Thymus (tissue), 14 donors: ENCODE measurements at places on chromosomes 1 and 21. TPM values are rescaled to one million over a fixed set of nuclear protein-coding genes. Genes with fewer than 3 reads are reported as not detected.

DNA sequence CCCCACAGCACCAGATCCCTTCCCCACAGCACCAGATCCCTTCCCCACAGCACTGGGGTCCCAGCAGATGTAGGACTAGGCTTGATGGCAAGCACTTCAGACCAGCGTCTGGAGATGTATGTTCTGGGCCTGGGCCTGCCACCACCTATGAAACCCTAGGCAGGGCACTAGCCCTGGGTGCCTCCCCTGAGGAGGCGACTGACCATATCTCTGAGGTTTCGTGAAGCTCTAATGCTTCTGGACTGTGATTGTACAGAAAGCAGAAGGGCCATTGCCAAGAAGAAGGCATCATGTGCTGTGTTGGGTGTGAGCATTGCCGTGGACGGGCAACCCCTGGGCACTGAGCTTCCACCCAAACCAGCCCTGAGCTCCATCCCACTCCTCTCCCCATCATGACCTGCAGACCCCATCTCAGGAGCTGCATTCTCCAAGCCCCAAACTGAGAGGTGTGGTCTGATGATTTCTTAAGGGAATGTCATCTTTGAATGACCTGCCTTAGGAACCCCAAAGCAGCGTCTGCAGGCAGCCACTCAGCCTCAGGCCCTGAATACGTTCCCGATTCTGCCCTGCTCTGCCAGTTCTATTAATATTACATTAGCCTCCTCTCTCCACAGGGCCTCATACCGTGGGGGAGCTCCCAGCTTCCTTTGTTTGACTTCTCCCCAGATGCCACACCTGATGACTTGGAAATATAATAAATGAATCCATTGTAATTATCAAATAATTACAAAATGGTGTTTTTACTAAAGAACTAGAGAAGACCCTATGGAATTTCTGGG lies 163.4 kb downstream of the TRIM33 start:
- no peak for DNase-seq

RIPPLY3 gene
- total RNA-seq, result 0.05 TPM

DNA sequence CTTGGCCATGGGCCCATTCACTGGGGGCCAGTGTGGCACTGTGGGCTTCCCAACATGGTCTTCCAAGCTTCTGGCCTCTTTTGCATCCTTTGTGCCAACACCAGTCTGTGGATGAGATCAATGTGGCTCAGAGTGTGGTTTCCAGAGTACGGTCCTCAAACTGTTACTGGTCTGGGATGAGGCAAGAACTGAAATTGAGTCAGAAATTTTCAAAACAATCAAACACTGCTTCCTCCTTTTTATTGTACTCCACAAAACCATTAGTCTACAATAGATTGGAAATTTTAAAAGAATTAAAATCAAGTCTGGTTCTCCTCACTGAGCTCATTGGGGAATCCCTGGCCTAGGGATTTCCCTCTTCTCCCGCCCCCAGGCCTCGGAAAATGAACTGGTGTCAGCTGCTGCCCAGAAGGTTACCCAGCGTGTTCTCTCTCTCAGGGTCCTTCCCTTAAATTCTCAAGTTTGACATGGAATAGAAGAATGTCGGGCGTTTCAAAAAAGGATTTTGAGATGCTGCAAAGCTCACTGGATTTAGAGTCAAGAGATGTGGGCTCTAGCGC lies 222.0 kb downstream of the SDCCAG8 start:
- DNase-seq, result no peak

OR1C1 gene
- not detected for total RNA-seq

DNA sequence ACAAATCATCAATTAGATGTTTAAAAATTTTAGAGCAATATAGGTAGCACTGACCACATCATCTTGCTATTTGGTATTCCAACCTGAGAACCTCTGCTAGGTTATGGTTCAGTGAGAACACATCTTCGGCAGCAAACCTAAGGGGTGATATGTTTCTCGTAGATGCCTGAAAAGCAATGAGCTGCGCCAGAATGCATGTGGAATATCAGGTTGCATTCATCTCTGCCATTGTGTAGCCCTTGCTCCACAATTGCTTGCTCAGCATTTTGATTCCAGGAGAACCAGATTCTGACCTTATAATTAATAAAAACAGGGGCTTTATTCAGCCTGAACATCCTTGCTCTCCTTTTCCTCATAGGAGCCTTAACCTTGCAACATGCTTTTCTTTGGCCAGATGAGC lies 408.1 kb downstream of the USH2A start:
- DNase-seq, result no peak

ROR1 gene
- 5.2 TPM for total RNA-seq

DNA sequence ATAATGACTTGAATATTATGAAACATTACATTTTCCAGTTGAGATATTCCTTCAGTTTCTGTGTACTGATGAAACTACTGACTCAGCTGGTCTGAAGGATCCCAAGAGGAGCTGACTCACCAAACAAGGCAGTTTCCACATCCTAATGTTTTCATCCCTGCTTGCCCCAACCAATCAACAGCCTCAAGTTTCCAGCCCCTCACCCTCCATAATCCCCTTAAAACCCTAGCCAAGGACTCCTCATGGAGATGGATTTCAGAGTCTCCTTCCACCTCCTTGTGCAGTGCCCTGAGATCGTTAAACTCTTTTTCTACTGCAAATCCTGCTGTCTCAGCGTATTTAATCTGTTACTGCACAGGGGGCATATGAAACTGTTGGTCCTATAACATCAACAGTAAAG lies 83.1 kb upstream of the HAO2 start:
- DNase-seq, result no peak

TFAP2E gene
- 0.52 TPM for total RNA-seq

GRCh38 chr1:172117800-172118199 lies 276.5 kb downstream of the DNM3 start:
- DNase-seq, result peak; percentile 24

- DNase-seq, result no peak
Observed at GRCh38 chr1:3125078-3125477, 56.1 kb downstream of the PRDM16 start.

DNA sequence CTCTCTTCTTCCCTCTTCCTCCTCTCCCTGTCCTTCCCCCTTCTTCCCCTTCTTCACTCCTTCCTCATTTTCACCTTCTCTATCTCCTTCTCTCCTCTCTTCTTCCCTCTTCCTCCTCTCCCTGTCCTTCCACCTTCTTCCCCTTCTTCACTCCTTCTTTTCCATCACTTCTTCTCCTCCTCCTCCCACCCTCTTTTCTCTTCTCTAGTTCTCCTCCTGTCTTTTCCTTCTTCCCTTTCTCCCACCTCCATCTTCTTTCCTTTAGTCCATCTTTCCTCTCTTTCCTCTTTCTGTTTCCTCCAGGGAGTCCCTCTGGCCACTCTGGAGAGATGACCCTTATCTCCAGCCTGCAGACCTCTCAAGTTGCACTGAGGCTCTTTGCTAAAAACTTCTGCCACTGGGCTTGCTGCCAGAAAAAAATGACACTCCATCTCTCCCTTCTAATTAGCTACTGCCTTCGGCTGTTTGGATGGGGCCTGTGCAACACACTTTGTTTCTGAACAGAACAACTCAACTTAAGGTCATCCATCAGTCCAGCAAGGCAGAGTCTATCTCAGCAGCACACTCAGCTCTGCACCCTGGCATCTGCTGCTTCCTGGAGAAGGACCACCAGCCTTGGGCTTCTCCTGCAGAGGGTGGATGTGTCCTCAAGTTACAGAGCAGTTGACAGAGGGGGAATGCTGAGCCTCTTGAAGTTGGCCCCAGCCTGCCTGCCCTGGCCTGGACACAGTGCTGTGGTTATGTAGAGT lies 538.8 kb downstream of the MATN1 start:
- DNase-seq, result no peak

GRCh38 chr1:6239950-6240768 lies 3.8 kb upstream of the HES3 start:
- no peak for DNase-seq

DNA sequence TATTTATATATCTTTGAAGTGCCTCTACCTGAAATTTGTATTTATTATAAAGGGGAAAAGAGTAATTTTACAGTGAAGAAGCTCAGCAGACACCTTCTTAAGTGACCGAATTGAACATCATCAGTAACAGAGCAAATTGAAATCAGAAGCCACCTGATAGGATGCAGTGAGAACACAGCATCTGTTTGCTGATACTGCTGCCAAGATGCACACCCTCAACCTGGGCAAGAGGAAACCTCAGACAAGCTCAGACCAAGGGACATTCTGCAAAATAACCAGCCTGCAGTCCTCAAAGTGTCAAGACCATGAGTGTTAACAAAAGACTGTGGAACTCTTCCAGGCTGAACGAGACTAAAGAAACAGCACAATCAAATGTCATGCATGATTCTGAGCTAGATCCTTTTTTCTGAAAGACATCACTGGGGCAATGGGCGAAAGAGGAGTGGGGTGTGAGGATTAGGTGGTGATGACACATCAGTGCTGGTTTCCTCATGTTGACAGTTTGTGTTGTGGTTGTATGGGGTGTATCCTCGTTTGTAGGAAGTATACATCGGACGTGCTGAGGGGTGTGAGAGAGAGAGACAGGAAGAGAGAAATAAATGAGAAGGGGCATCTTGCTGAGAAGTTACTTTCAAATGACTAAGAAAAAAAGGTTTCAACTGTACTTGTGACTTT lies 103.7 kb downstream of the ABCA4 start:
- no peak for DNase-seq

C1orf94 gene
- not detected for total RNA-seq

DNA sequence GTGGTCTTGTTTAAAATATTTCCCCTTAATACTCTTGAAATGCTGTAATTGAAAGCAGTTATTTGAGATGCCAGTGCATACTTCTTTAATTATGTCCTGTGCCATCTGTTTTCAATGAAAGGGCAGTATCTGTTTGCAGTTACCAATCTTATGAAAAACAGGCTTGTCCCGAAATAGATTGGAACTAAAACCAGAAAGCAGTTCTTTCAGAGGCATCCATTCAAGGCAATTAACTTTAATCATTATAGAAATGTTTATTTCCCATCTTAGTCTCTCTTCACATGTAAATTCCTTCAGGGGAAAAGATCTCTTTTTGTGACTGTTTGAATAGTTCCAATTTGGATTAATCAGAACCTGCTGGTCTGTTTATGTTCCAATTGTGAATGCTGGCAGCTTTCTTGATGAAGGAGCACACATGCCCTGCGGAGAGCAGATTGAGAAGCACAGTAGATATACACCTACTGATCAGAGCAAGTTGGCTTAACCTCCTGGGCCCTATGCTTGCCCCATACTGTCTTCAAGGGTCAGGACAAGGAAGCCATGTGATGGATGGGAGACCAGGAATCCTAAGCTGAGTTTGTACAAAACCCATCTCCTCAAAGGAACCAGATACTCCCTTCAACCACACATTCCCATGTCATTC lies 41.6 kb upstream of the MROH9 start:
- no peak for DNase-seq

DNA sequence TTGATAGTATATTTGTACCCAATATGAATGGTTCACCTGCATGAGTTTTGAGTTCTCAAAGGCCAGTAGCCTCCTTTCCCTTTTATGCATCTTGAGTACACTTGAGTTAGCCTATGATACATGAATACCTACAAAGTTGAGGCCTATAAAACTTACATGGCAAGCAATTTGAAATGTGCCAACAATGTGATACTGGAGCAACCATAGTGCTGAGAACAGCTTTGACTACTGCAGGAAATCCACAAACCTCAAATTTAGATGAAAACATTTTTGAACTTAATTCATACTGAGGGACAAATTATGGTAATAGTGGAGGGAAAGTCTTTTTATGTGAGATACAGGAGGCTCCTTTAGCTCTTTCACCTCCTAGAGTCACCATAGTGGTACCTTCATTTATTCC lies 37.4 kb downstream of the LEPR start:
- DNase-seq, result no peak

HES5 gene
- 0.38 TPM for total RNA-seq

DNA sequence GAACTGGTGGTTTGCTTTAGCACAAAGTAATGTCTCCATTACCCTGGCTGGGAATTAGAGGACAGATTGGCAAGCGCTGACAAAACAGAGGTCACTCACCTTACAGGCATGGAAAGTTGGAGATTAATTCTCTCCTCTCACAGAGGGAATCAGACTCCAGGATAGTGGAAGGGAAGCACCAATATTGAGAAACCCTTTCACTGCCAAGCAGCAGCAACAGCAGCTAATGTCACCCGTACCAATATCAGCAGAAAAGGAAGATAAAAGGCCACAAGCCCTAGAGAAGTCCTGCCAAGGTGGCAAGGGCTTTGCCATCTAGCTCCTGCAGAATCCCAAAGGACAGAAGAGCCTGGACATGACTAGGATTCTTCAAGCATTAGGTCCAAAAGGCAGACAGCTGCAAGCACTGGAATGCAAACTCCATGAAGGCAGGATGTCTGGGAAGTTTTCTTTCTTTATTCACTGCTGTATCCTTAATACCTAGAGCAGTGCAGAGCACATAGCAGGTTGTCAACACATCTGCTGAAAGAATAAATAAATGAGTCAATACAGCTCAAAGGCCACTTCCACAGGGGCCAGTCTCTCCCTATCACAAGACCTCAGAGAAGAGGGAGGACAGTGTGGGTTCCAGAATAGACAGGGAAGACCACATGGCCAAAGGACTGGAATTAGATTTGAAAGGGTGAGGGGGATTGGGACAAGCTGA lies 57.2 kb downstream of the ERI3 start:
- DNase-seq, result no peak

LIN28A gene
- under 0.01 TPM for total RNA-seq

CENPF gene
- total RNA-seq, result 85.8 TPM

DNA sequence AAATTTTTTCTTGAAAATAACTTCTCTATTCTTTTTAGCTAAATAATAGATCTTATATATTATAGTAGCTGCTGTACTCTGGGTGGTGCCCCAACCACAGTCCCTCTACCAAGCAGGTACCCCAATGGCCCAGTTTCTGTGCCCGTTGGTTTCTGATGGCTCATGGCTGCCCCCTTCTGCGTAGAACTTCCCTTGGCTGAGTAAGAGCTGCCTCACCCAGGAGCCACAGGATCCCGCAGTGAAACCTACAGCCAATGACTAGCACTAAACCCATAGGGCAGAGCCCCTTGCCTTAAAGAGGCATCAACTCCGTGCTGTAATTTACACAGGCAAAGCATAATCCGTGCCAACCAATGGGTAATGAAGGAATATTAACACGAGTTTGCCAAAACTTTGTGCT lies 247.5 kb downstream of the USH2A start:
- no peak for DNase-seq

DNA sequence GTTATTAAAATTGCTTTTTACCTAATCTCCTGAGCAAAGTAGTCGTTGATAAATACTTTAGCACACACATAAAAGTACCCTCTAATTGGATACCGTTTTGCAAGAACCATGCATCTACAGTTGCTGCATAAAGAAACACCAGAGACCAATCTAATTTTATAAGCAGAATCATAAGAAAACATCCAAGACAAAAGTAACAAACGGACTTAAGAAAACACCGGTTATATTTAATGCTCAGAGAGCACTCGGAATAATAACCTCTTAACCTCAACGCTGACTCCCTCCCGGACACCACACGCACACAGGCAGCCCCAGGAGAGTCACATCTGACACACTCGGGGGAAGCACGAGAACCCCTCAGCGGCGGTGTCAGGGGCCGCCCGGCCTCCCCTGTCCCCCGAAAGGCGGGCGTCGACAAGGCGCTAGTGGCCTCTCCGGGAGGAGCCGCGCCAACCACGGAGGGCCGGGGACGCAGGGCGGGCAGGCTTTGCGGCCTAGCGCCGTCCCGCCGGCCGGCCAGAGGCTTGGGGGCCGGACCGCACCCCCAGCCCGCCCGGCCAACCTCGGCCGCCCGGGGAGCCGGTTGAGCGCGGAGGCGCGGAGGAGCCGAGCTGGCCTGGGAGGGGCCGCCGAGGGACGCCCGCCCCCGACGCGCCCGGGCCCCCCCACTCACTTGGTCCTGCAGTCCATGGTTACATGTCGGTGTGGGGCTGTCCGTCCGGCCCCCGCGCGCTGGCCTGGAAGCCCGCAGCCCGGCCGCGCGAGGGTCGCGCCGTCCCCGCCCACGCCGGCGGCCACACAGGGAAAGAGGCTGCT lies 606 bp downstream of the DENND1B start:
- peak; percentile 36 for DNase-seq

EPB41 gene
- total RNA-seq, result 98.0 TPM
